ENCODE measurements at places on chromosomes 16 and 17.

DNA sequence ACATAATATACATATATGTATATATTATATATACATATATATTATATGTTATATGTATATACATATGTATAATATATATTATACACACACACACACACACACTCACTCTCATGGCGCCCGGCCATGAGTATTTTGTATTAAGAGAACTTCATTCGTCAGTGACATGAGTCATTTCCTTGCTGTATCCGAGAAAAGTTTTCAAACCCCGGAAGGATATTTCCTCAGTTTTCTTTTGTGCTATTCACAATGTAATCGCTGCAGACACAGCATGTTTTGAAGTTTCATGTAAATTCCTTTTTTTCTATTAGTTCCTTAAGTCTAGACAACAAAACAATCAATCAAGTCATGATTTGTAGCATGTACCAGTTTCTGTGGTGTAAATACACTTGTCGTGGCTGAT is 33.3 kb downstream of the OR1D5 start:
- DNase-seq, result no peak

DNA sequence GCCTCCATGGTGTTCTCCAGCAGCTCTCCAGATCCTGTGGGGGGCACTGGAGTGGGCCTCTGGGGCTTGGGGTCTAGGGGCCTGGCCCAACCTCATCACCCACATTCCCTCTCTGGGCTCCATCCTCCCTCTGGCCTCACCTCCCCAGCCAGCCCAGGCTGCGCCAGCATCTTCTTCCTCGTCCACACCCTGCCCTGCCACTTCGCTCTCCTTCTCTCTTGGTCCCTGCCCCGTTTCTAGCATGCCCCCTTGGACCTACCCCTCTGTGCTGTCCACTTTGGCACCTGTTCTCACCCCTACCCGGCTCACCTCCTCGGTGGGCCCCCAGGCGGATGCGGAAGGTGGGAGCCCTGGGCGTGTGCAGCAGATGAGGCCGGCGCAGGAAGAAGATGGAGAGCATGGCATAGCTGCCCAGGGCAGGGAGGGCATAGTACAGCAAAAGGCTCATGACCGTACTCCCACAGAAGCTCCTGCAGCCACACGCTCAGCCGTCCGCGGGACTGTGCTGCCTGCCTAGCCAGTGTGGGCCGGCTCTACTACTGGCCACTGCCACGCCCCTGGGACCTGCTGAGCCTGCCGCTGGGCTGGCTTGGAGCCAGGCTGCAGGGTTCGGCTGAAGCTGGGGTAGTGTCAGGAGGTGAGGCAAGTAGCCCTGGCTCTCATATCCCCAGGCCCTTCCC is at the start of gene GDPD3:
Gene GDPD3 (minus strand): TSS at position 507 of the 680 bp plus-strand sequence. CDS start 59 bp downstream, at position 448.
- no peak for DNase-seq

DNA sequence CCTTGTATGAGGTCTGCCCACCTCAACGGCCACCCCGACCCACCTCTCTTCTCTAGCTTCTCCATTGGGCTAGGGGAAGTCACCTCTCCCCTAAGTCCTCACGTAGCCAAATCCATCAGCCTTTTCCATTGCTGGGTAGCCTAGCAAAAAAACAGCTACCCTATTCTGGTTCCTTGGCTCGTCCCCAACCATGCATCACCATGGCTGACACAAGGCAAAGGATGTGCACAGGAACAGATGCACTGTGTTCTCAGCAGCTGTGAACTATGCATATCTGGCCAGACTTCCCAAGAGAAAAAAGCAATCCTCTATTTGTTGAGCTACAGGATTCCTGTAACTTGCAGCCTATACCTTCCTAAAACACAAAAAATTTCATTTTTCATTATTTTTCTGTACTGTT is 22.0 kb upstream of the FLCN start:
- no peak for DNase-seq

DNA sequence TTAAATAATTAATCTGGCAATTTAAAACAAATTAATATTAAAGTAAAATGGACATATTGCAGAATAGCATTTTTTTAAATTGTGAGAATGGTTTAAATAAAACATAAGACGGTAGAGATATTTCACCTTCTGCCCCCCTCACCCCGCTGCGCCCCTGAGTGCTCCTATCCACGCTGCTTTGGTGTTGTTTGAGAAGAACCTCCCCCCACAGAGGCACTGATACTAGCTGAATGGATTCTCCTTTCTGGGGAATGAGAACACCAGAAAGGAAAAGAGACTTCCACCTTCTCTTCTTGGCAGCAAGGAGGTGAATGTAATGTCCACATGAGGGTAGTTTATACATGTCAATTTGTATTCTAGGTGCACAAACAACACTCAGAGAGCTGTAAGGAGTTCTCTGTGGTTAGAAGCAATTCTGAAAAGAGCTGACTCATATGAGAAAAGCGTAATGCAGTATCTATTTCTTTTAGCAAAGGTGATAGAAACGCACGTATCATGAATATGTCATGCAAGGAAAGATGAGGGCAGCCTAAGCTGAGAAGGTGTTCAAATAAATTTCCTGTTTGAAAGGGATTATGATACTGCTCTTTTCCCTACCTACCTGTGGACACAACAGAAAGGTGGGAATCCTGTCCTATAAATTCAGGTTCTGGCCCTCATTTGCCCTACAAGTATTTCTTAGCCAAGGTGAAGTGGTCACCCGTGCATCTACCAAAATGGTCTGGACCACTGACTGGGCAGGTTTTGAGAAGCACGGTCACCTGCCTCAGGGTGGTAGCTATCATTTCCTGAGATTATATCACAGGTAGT is 126.9 kb downstream of the PARN start:
- DNase-seq, result no peak

DNA sequence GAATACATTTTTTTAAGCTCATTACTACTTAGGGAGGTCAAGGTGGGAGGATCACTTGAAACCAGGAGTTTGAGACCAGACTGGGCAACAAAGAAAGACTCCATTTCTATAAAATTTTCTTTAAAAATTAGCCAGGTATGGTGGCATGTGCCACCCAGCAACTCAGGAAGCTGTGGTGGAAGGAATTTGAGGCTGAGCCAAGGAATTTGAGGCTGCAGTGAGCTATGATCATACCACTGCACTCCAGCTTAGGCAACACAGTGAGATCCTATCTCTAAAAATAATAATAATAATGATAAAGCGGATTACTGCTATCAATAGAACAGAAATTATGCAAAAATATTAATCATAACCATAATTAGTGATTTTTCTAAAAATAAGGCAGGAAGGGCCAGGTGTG is 170.3 kb downstream of the COPRS start:
- DNase-seq, result no peak

GRCh38 chr17:6239241-6239798 is 169.1 kb downstream of the WSCD1 start:
- DNase-seq, result no peak

DNA sequence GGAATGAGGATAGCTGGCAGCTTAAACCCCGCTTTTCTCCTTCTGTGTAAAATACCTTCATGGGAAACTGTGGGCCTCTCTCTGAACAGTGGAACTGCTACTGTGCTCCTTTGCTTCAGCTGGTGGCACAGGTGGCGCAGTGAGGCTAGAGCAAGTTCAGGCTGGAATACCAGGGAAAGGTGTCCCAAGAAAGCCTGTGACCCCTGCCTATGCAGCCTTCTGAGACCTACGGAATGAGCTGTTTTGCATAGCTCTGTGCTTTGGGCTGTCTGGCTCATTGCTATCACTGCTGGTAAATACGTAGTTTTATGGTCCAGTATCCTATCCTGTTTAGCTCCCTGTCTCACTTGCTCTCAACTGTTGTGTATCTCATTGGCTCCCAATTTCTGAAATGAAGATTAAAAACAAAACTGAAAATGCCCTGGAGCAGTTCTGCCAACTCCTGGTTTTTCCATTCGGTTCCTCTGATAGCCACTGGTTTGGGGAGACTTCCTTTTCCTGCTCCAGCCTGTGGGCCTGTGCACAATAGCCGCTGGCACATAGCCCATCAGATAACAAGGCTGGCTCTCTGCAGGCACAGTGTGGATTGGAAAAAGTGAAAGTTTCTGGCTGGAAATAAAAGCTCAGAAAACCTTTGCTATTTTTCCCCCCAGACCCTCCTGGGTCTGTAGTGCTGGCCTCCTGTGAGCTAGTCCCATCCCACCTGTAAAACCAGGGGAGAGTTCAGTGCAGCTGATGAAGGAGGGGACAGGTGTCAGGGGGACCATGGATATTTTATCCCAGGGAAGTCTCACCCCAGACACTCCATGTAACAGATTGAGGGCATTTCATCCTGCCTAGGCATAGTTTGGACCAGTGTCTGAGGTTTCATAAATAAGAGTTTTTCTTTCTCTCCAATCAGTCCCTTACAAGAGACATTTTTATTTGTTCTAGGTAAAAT is 24.0 kb downstream of the LIMD2 start:
- no peak for DNase-seq

DNA sequence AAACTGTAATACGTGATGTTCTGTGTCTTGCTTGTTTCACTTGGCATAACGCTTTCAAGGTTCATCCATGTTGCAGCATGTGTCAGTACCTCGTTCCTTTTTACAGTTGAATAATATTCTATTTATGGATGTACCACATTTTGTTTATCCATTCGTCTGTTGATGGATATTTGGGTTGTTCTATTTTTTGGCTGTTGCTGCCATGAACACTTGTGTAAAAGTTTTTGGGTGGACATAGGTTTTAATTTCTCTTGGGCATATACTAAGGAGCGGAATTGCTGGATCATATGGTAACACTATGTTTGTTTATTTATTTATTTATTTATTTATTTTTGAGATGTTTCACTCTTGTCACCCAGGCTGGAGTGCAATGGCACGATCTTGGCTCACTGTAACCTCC is 137.0 kb downstream of the MSI2 start:
- no peak for DNase-seq

DNA sequence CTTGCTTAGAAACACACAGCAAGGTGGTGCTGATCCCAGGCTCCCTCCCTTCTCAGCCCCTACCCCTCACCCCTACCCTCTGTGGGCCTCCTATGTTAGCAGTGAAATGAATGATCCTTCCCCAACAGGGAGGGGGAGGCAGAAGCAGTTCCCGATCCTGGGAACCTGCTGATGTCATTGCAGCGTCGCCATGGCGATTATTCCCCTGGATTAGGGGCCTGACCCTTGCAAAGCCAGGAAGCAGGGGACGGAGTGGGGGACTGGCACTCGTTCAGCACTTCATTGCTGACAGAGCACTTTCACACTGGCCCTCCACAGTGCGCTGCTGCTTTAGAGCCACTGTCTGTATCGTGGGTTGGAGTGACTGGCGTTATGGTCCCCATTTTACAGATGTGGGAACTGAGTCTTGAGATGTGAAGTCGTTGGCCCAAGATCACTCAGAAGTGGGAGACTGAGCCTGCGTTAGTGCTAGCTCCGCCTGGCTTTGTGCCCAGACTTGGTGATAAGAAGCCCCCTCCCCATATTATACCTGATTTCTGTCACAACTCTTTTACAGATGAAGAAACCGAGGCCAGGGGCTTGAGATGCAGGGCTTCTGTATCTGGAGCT is 26.6 kb downstream of the LASP1 start:
- DNase-seq, result no peak

- DNase-seq, result no peak
Measured at GRCh38 chr17:44233582-44233981, 14.1 kb upstream of the UBTF start.

- no peak for DNase-seq
Measured at GRCh38 chr17:57561072-57561861, 183.8 kb downstream of the CCDC182 start.

GRCh38 chr16:17452922-17453321 is 17.8 kb downstream of the XYLT1 start:
- no peak for DNase-seq

DNA sequence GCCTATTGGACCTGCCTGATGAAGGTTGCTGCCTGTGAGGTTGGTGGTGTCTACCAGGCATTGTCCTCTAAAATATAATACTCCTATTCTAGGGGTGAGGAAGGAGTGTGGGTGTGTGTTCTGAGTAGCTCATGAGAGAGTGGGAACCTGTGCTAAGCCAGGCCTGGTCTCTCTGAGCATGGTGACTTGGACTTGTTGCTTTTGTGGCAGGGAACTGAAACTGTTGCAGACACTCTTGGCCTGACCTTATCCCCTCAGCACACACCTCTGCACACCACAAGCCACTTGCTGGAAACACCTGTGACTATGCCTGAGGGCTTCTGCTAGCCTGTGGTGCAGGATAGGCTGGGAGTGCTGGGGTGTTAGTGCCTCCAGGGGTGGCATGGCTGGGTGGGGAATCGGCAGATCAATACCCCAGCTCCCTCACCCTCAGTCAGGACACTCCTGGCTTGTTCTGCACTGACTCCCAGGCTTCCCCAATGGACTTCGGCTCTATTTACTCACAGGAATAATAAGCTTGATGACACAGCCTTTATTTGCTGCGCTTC is 29.9 kb downstream of the PLCG2 start:
- no peak for DNase-seq

GRCh38 chr16:1335211-1335971 is 1.9 kb downstream of the BAIAP3 start:
- no peak for DNase-seq

GRCh38 chr17:38327936-38328335 is 15.8 kb downstream of the GPR179 start:
- DNase-seq, result no peak

GRCh38 chr16:561957-562938 is 2.1 kb downstream of the PRR35 start:
- DNase-seq, result no peak

DNA sequence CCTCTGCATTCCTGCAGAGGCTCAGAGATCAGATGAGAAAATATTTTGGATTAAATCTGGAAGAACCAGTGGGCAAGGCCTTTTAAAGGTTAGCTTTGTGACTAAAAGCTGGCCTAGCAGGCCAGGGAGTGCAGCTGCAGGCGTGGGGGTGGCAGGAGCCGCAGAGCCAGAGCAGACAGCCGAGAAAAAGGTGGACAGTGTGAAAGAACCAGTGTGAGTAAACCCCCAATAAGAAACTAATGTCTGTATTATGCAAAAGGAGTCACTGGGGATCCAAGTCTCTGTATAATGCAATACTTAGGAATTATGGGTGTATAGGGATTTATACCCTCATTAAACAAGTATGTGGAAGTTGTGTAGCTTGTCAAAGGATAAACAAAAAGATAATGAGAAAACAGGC is 21.4 kb upstream of the SPACA3 start:
- no peak for DNase-seq

DNA sequence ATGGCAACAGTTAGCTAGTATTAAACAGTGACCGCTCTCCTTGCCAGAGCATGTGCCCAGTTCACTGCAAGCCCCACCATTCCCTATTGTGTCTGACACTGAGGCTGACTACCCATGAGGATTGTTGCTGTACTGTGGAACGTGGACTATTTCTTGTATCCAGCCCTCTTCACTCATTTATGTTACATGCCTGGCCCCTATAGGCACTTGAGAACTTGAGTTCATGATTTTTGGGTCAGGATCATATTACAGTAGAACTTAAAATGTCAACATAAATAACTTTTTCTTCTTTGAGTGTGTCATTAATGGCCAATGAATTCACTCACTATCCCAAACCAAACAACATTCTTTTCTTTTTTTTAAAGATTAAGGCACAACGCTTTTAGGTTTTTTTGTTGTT is 55.7 kb downstream of the LYRM1 start:
- DNase-seq, result no peak

GRCh38 chr16:20073203-20074098 is at the start of gene GPR139:
Gene GPR139 (minus strand): TSS chr16:20073890. CDS start chr16:20073616, 274 bp downstream.
- no peak for DNase-seq

- no peak for DNase-seq
Measured at GRCh38 chr16:72856797-72857196, 191.1 kb downstream of the ZFHX3 start.

- no peak for DNase-seq
Measured at GRCh38 chr17:31072186-31072585, 22.6 kb upstream of the NF1 start.

Data from CD4-positive, alpha-beta T cell treated with Interleukin-17A for 1 hour (primary cell).